Mammary epithelial cell (primary cell): ENCODE measurements at places on chromosomes 16 and 17.

DNA sequence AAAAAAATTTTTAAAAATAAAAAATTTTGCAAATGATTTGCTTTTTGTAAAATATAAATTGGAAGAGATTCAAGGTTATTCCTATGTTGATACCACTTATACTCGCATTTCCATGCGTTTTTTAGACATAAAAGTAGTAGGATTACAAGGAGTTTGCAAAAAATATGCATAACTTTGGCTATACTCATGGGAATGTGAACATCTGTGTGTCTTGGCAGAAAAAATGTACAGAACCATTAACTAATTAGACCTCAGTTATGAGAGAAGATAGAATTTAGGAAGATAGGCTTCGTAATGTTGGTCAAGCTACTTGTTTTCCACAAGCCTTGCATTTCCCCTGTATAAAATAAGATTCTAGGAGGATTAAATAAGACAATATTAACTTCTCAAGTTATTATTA, 61.1 kb upstream of the VPS4A start:
- no peak for DNase-seq

DNA sequence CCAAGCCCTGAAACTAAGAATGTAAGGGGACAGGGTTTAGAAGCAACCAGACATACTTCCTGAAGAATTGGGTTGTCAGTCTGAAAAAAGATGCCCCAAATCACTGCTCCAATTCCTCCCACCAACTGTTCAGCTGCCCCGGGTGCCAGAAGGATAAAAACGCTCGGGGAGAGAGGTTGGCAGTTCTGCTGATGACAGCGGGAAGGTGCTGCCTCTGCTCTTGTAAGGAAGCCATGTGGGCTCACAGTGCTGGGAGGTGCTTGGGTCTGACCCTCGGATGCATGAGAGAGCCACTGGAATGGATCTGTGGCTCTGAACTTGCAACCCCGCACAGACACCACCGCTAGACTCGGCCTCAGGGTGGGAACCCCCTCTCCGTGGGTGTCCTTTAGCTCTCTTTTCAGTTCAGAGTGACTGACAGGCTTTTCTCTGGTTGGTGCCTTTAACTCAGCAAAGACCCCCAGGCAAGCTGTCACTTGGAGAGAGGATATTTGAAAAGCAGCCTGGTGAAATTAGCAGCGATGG, 364.8 kb upstream of the RBFOX1 start:
- DNase-seq = no peak

- no peak for DNase-seq
Measured at GRCh38 chr17:3026856-3027751, 36.3 kb downstream of the OR1D5 start.

DNA sequence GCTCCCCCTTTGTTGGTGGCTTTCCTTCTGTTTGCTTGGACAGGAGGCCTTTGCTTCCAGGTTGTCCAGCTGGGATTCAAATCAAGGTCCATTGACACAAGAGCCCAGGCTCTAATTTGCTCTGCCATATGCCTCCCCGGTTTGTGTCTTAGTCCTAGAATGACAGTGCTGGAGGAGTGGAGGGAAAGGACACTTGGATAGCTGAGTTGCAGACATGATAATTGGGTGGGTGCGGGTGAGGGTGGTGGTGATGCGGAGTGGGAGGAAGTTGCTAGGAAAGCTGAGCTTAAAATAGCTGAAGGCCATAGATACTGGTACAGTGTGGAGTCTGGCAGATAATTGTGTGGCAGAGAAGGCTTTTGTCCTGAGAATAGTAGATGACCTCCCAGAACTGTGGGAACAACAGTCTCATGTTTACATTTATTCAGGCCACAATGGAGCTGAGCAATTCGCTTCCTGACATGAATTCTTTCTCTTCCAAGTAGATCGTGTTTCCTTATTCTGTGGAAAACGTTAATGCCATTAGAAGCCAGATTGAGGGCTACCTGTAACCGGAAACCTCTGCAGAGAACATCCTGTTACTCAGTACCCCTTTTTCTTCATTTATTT, 23.8 kb downstream of the SEC14L1 start:
- no peak for DNase-seq

GRCh38 chr17:58338454-58338840, 9.9 kb upstream of the TSPOAP1 start:
- no peak for DNase-seq

- DNase-seq = no peak
Measured at GRCh38 chr16:55398762-55399161, 74.8 kb downstream of the IRX6 start.

DNA sequence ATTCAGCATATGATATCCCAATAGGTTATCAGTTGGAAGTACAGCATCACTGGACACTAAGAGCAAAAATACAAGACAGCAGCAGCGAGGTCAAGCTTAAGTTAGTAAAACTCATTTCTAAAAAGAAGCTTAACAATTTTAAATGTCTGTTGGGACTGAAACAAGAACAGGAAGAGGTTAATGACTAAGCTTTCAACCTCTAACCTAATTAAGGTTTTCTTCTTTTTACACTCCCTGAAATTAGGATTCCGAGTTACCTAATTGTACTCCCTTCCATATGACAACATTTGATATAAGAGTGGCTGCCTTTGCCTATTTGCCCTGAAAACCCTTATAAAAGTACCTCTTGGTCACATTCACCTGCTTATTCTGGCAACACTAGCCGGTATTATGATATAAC, 34.3 kb downstream of the CPSF4L start:
- DNase-seq = no peak

DNA sequence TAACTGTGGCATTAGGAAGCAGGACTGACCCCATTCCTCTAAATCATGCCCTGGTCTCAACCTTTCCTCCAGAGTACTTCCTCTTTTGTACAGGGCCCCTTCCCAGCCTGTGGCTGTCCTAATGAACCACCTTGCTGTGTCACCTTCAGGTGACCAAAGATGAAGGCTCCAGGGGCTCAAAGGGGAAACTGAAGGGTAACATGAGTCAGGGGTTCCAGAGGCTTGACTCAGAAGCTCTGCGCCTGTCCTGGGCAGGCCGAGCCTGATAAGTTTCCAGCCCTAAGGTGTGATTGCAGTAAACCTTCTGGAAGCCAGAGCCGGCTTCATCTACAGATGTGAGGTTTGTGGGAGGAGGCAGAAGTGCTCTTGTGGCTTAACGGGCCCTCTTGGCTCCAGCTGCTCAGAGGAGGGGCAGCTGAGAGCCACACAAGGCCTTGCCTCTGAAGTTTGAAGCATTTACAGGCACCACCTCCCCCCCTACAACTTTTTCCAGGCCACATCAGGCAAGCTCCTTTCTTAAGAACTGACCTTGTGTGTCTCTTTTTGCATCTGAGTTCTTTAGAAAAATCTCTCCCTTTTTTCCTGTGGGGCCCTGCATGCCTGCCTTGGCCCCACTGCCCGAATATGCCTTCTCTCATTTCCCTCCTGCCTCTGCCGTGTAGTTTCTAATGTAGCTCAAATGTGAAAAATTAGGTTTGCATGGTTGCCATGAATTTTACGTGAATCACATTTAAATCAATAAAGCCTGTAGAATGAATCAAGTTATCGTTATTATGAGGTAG, 149.9 kb downstream of the CLEC16A start:
- peak; percentile 72 for DNase-seq

DNA sequence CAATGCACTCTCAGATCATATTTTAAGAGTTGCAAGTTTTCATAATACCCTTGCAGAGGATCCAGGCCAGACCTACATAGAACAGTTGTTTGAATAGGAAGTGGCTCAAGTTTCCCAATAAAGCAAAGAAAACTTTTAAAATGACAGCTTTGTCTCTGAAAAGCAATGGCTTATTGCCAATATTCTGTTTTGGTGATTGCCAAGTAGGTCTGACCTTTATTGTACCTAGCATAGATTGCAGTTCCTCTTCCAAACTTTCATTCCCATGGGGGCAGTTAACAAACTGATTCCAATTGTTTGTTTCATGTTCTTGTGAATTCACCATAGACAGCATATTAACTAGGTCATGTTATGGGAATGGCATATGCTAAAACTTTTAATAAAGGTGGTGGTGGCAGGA, 664.6 kb upstream of the CA10 start:
- DNase-seq = no peak

DNA sequence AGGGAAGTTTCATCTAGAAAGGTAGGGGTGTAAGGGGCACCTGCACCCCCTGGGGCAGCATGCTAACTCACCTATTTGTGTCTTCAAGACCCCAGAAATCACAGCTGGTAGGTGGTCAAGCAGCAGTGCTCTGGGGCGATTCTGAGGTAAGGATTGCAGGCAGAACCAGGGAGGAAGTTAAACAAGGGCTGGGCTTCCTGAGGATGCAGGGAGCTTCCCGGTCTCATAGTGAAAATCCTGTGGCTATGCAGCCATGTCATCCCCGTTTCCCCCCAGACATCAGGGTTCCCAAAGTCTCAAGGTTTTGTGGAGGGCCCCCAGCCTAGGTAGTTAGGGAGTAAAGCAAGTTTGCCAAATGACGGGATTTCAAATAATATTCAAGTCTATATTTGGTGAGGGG, 78.5 kb downstream of the C16orf78 start:
- no peak for DNase-seq

GRCh38 chr17:73785496-73785895, 141.3 kb upstream of the SDK2 start:
- no peak for DNase-seq

DNA sequence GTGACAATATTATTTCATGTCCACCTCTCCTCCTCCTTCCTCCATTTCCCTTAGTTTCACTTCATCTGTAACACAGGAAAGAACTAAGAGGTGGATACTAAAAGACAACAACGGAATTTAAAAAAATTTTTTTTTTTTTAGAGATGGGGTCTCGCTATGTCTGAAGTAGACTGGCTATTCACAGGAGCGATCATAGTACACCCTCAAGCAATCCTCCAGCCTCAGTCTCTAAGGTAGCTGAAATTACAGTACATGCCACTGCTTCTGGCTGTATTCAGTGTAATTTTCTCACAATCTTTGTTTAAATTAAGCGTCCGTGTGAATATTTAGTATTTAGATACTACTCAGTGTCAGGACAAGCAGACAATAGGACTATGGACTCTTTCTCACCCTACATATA, 35.6 kb downstream of the FBXL20 start:
- no peak for DNase-seq

DNA sequence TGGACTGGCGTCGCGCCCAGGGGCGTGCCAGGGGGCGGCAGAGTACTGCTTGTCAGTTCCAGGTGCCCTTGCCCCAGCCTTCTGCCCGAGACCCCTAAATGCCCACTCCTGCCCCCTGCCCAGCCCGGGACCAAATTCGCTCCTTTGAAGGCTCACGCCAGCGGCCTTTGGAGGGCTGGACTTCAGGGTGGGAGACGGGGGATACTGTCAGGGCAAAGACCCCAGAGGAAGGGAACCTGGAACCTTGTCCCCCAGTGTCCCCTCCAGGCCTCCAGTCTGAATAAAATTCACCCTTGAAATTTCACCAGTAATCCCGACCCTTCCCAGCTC, 737 bp downstream of the OTOP3 start:
- DNase-seq = no peak

DNA sequence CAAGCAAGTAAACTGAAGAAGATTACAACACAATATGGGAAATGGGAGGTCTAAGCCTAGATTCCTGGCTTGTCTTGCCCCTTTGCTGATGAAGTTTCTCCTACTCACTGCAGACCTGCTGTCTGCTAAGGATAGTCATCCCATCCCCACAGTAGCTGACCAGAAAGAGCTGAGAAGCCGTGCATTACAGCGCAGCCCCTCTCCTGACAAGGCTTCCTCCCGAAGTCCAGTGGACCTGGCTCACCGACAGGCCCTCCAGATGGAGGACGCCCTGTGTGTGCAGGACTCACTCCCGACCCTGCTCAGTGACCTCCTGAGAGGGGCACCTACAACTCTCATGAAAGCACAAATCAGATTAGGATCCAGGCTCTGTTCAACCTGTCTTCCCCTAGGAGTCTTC, 35.4 kb downstream of the KIAA0753 start:
- DNase-seq = no peak

DNA sequence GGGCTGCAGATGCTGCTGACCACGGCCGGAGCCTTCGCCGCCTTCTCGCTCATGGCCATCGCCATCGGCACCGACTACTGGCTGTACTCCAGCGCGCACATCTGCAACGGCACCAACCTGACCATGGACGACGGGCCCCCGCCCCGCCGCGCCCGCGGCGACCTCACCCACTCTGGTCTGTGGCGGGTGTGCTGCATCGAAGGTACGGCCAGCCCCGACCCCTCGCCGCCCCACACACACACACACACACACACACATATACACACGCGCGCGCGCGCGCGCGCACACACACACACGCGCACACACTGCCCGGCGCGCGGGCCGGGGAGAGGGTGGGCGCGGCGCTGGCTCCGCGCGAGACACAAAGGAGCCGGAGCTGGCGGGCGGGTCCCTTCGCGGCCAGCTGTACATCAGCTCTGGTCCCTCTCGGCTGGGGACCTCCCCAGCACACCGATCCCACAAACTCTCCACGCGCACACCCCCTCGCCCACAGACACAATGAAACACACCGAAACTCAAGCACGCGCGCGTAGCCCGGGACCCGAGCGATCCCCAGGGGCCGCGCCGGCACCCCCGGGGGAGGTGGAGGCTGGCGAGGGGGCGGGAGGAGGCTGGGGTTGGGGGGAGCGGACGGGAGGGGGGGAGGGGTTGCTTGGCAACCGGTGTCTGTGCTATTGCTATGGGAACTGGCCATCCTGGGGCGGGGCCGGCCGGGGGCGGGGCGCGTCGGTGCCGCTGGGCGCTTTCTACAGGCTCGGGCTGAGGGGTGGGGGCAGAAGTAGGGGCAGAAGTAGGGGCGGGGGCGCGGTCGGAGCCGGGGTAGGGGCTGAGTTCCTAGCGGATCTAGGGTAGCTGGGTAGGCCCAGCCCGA, 658 bp downstream of the CACNG4 start:
- DNase-seq = no peak

DNA sequence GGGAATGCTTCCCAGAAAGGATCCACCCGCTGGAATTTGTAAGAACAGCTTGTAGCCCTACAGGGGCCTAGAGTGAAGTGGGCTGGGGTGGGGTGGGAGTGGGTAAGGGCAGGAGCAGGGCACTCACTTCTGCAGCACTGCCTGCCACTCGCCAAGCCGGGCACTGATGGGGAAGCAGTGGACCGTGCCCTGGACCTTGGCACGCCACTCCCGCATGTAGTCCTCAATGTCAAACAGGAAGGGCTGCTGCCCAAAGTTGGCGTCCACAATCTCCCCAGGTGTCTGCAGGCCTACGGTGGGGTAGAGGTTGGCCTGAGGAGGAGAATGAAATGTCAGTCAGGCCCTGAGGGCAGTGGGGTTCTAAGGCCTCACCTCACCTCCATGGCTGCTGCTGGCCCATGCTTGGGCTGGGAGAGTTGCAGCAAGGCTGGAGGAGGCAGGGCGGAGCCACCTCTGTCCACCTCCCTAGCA, 15.7 kb upstream of the GFOD2 start:
- no peak for DNase-seq

GRCh38 chr17:32111141-32111771, 31.0 kb upstream of the RHOT1 start:
- no peak for DNase-seq

- no peak for DNase-seq
Measured at GRCh38 chr16:28136751-28137434, 73.4 kb upstream of the GSG1L start.

DNA sequence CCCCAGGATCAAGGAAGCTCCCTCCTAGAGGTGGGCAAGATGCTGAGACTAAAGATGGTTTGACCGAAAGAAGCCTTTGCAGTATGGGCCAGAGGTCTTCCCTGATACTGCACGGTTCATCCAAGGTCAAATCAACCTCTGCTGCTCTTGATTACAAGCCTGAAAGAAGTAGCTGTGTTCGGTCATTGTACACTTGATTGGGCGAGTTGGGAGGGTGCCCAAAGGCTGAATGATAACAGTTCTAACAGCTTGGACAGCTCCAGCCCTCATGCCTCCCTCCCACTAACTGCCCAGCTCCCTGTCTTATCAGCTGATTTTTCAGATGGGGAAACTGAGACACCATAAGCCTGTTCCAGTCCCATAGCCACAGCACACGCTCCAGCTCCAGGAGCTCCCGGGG, 42.8 kb downstream of the ABCC12 start:
- no peak for DNase-seq

GRCh38 chr17:34606763-34607162, 27.4 kb downstream of the TMEM132E start:
- DNase-seq = no peak
